ENCODE measurements at places on chromosomes 6 and 20.

DNA sequence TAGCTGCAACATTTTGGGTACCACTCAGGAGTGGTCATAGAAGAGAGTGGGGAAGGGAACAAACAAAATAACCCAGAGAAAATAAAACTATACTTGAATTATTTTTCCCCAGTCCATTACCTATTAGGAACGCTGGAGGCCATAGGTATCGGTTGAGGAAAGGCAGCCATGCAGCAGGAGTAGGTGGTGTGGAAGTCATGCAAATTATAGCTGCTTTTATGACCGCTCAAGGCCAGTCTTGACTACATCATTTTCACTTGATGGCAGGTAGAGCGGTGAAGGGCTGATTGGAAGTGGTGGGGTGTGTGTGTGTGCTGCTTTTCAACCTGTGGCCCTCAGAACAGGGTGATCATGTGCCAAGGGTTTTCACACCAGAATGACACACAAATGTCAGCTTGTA, 36.5 kb upstream of the KIF13A start:
- DNase-seq = no peak

- no peak for DNase-seq
These were observed 175.9 kb upstream of the GJE1 start for GRCh38 chr6:141956868-141957267.

DNA sequence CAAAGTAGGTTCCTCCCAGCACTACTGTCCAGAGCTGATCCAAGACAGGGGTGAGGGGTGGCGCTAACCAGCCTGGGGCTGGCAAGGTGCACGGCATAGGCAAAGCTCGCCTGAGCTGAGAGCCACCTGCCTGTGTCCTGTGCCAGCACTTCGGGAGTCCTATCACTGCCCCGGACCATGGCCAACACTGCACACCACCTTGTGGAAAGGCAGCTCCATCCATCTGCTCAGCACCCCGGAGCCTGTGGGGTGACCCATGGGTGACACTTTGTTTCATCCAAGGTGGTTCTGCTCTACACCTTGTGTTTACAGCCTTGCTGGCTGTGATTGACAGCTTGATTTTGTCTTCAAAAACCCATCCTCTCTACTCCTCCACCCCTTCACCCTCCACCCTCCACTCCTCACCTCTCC, 32.9 kb upstream of the GATA5 start:
- no peak for DNase-seq

GRCh38 chr20:10591946-10592521, 81.8 kb downstream of the JAG1 start:
- no peak for DNase-seq

DNA sequence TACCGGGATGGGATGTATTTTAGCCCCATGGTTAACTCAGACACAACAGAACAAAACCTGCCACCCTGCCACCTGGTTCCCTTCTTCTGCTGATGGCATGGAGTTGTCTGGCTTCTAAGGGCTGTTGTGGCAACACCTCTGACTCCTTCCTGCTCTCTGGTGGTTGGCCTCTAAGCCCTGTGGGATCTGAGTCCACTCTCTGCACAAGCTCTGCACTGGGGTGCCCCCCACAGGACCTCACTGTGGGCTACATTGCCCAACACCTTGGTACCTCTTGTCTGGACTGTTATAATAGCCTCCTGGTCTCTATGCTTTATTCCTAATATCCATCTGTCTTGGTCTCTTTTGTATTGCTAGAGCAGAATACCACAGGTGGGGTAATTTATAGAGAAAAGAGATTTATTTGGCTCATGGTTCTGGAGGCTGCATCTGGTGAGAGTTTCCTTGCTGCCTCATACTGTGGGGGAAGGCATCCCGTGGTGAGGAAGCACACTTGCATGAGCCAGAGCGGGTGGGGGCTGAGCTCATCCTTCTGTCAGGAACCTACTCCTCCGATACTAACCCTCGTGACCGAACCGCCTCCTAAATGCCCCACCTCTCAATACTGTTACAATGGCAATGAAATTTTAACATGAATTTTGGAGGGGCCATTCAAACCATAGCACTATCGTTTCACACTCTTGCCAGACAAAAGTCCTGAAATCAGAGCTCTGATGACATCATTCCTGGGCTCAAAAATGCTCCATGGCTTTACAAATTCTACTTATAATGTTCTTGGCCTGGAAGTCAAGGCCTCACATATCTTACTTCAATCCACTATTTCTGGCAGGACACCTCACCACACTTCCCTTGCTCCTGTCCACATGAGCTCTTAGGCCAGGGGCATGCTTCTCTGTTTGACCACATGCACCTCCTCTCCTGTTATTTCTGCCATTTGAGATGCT, 127.2 kb downstream of the PAX1 start:
- DNase-seq = no peak

DNA sequence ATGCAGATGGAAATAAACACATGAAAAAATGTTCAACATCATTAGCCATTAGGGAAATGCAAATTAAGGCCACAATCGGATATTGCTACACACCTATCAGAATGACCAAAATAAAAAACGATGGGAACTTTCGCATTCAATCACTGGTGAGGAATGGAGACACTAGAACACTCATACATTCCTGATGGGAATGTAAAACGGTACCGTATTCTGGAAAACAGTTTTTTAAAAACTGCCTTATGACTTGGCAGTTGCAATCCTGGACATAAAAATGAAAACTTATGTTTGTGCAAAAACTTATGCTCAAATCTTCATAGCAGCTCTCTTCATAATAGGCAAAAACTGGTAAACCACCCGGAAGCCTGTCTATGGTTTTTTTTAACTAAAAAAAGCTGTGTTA, 146.0 kb downstream of the CEBPB start:
- DNase-seq = no peak

GRCh38 chr6:125208625-125209249, 55.2 kb downstream of the TPD52L1 start:
- DNase-seq = no peak

GRCh38 chr6:26224547-26224912, 137.3 kb downstream of the HFE start:
- DNase-seq = no peak

DNA sequence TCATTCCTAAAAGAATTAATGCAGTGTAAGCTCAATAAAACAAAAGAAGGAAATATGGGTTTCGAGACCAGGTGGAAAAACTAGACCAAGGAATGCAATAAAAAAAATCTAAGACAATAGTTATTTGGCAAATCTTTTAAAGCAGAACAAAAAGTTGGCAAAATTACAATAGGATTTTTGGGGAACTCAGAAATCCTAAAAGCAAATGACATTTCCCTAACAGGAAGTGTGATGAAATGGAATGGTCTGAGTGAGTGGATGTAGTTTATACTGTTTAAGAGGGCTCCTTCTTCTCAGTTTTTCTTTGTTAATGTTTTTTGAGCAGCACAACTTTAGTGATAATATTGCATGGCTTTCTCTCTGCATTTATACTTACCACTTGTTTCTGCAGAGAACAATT, 190.0 kb downstream of the PLCB4 start:
- no peak for DNase-seq

- no peak for DNase-seq
These were observed 1349.1 kb upstream of the ADGRB3 start for GRCh38 chr6:67285770-67286495.

DNA sequence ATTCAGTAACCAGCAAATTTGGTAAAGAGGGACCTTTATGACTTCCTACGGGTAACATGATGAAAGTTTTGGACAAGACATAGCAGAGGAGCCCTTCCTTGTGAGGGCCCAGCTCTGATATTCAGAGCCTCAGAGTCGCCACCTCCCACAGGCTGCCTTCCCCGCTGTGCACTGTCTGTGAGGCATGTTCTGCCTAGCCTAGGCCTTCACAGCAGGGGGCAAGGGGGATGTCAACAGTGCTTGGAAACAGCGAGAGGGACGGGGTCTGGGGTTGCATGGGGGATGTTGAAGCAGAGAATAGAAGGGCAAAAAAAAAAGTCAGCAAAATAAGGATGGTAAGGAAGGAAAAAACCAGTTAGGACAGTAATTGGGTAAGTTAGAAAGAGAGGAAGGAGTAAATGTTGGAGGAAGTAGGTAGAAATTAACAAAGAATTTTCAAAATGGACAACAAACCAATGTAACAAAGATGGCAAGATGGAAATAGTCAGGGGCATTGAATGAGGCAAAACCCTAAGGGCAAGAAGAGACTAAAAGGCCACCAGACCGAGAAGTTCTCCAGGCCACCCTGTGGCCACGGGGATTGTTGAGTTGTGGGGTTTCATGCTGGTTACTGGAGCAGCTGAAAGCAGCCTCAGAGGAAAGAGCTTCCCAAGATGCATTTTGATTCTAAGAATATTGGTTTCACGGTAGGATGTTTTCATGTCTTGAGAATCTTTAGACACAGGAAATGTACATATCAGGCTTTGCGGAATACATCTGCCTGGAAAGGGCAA, 139.8 kb downstream of the LY86 start:
- no peak for DNase-seq

DNA sequence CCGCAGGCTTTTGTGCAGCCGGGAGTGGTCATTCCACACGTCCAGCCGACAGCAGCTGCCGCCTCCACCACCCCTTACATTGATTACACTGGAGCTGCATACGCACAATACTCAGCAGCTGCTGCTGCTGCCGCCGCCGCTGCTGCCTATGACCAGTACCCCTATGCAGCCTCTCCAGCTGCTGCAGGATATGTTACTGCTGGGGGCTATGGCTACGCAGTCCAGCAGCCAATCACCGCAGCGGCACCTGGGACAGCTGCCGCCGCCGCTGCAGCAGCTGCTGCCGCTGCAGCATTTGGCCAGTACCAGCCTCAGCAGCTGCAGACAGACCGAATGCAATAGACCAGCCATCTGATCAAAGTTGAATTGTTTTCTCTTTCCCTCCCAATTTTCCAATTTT, 10.6 kb downstream of the RBM24 start:
- no peak for DNase-seq

DNA sequence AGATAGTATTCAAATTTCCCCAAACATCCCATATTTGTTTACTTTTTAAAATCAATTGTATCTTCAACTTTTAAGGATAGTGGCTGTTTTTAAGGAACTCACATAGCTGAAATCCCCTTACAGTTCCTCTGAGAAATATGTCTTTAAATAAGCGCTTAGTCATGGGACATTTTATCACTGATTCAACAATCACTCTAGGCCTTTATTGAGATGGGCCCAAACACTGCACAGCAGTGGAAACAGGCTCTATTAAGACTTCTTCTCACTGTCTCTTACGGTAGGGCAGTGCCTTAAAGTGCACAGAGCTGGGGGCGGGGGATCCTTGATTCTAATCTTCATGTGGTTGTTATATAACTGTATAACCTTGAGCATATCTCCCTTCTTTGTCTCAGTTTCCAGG, 59.8 kb upstream of the RREB1 start:
- DNase-seq = no peak

DNA sequence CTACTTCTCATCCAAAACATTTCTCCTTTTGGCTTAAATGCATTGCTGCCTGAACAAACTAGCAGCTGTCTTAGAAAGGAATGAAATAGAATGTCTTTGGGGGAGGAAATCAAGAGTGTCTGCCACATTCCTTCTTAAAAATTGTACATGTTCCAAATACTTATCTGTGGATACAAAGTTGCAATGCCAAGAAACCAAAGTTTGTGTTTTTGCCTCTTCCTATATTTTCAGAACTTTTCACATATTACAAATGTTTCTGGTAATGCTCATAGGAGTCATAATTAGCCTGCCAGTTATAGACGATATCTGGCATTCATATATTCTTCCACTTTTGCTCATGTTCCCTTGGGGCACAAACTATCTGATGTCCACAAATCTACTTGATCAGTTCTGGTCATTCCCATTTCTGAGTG, 165.5 kb upstream of the BMP5 start:
- no peak for DNase-seq

- no peak for DNase-seq
These were observed 23.8 kb downstream of the VEGFA start for GRCh38 chr6:43793875-43794242.

DNA sequence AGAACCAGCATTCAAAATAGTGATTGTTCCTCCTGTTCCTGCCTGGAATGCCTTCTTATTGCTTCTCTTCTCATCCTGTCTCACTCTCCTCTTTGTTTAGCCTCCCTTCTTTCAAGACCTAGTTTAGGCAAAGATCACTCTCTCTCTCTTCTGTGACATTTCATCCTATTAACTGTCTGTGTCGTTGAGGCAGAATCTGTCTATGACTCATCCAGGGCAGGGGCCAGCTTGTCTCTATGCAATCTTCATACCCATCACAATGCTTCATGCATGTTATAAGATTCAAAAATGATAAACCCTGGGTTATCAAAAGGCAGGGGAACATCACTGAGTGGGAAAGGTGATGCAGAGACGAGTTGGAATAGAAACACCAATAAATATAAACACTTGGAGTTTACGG, 32.2 kb upstream of the FOXA2 start:
- no peak for DNase-seq

DNA sequence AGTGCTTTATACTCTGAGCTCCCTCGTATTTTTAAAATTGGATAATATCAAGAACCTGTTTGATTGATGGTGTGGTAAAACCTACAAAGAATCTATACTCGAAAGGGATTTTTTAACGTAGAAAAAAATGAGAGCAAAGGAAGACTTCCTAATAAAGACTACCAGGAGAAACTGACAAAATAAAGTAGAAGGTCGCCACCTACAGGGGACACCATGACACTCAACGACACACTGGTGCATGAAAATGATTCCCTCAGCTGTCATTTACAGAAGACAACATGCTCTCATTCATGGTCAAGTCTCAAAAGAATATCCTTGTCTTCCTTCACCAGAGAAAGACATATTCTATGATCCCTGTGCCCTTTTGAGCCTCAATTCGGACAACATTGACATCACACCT, 10.1 kb upstream of the NHSL1 start:
- DNase-seq = no peak

DNA sequence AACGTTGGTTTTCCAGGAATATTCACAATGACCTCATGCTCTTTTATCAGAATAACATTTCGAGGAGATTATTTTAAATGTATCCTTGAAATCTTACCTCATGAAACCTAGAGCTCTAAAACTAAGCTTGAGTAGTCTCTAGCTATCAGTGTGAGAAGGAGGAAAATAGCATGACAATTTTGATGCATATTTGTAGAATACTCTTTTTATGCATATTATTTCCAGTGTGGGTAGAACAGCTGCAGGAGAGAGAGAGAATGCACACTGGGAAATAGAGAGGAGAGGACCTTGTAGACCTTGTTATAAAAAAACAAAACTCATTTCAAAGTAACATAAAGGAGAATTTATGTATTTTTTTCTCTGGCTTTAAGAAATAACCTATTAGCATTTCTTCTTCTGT, 71.1 kb upstream of the VGLL2 start:
- DNase-seq = no peak

GRCh38 chr20:53692465-53693067, 98.9 kb upstream of the ZNF217 start:
- DNase-seq = peak; percentile 20

Measured in adrenal gland (tissue), 19 donors.